ENCODE measurements at places on chromosomes 16 and 17.

DNA sequence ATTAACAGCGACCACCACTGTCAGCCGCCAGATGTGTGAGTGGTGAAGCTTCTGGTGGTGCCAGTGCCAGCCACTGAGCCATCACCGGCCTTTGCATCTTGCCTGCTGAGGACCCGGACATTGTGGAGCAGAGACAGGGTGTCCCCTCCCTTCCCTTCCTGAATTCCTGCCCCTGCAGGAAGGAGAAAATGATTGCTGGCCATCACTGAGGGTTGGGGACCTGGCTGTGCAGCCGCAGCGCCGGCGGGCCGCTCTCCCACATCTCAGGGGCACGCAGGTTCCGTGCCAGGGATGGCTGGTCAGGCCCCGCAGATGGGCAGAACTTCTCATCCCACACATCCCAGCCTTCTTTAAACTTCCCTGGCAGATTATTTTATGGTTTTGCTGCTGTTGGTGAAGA lies 56.5 kb downstream of the RPTOR start:
- DNase-seq, result no peak

DNA sequence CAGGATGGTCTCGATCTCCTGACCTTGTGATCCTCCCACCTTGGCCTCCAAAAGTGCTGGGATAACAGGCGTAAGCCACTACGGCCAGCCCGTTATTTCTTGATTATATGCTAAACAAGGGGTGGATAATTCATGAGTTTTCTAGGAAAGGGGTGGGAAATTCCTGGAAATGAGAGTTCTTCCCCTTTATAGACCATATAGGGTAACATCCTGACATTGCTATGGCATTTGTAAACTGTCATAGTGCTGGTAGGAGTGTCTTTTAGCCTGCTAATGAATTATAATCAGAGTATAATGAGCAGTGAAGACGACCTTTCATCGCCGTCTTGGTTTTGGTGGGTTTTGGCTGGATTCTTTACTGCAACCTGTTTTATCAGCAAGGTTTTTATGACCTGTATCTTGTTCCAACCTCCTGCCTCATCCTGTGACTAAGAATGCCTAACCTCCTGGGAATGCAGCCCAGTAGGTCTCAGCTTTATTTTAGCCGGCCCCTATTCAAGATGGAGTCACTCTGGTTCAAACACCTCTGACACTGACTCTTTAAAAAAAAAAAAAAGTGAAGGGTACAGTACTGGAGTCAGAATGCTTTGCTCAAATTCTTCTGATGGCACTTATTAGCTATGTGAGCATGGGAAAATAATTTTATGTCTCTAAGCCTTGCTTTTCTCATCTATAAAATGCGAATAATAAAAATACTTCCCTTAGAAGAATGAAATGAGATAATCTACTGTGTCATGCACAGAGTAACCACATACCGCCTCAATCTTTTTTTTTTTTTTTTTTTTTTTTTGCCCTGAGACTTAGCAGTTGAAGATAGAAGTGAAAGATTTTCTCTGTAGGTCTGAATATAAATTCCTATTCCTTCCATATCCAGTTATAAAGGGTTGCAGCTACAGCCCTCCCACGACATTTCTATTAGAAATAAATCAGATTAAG lies 5.1 kb upstream of the CALCOCO2 start:
- no peak for DNase-seq

DNA sequence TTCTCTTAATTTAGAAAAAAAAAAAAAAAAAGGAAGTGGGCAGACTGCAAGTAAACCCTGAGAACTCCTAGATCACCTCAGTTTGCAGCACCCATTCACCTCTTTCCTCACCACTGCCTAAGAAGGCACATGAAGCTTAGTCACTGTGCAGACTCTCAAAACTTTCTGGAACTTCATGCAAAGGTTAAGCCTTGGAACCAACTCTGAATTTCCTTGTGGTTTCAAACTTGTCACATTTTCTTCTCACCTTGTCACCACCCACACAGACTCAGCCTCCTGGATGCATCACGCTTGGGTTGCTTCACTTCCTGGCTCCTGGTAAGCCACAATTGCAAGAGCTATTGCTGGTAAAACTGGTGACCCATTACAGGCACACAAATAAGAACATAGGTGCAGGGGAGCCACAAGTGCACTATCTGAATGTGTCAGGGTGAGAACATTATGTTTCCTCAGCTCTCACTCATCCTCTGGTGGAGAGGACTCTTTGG lies 15.0 kb upstream of the CPD start:
- no peak for DNase-seq

DNA sequence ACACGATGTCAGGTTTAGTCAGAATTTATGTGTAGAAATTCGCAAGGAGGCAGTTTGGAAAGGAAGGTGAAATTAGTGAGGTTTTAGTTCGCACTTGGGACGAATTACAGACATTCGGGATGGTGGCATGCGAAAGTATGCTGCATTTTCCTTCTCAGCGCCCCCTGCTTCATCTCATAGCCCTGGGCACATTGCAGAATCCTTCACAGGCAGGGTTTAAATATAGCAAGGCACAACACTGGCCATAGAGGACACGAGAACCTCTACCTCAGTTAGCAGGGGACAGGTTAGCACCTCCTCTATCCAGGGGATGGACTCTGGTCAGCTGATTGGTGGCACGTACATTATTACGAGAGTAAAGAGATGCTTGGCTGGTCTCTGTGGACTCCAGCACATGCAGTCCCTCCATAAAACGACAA lies 47.5 kb downstream of the MAP2K6 start:
- DNase-seq, result no peak

DNA sequence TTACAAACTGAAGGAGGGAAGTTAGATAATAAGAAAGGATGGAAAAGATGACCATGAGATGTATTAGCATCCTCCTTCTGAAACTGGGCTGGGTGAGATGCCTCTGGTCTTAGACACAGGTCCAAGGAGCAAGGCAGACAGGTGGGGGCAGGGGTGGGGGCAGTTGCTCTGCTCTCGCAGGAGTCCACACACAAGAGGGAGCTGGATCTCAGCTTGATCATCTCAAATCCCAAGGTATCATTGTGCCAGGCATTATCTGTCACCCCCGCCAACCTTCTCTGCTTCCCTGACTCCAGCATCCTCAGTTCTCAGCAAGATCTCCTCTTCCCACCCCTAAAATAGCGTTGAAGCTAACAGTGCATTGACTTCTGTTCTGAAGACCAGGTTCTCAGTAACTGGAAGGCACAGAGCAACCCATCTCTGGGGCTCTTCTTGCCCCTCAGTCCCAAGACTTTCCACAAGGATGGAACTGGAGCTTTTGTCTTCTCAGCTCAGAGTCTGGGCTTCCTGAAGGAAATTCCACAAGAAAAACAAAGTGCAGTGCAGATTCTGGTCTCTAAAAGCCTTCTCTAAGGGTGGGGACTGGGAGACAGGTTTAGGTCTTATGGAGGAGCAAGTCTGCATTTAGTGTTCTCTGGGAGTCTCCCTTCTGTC lies 1.6 kb downstream of the FLOT2 start:
- DNase-seq, result no peak

DNA sequence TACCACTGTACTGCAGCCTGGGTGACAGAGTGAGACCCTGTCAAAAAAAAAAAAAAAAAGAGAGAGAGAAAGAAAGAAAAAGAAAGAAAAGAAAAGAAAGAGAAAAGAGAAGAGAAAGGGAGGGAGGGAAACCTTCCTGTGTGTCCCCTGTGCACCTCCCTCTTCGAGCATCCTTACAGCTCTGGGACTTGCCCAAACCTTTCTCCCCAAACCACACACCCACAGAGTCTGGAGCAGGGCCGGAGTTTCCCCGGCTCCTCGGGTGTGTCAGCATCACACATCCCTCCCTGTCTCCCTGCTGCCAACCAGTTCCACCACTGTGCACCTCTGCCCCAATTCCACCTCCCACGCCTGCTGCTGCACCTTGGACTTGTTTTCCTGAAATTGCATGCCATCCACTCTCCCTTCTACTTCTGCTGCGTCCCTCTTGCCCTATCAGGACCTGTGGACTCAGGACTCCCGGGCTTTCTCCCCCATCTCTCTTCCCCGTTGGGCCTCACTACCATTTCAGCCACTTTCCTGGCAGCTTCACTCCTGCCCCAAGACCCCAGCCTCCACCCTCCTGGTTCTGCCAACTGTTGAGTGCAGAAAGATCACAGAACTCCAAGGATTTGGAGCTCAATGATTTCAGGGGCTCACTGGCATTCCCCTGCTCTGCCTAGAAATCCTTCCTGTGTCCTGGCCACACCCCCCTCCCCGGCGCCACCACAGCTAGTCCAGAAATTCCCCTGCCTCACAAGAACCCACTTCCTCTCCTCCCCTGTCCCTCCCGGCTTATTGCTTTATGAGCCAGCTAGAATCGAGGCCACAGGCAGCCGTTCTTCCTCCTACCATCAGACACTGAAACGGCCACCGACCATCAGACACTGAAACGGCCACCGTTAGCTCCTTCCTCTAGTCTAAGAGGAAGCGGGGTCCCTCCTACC lies 3.7 kb upstream of the CDK3 start:
- DNase-seq, result no peak

DNA sequence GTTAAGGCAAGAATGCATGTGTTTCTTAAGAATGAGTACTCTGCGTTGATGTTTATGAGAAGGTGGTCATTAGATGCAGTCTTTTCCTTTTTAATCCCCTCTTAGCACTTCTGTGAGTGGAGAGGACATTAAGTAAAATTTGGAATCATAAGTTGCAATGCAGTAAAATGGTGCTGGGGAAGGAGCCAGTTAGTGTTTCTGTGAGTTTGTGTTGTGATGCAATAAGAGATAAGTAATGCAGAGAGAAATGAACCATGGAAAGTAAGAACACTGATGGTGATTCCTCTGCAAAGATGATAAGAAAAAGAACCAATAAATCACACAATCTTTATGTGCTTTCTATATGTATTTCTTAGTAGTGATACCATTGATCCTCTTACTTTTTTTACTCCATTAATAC lies 20.0 kb downstream of the ABHD15 start:
- no peak for DNase-seq

DNA sequence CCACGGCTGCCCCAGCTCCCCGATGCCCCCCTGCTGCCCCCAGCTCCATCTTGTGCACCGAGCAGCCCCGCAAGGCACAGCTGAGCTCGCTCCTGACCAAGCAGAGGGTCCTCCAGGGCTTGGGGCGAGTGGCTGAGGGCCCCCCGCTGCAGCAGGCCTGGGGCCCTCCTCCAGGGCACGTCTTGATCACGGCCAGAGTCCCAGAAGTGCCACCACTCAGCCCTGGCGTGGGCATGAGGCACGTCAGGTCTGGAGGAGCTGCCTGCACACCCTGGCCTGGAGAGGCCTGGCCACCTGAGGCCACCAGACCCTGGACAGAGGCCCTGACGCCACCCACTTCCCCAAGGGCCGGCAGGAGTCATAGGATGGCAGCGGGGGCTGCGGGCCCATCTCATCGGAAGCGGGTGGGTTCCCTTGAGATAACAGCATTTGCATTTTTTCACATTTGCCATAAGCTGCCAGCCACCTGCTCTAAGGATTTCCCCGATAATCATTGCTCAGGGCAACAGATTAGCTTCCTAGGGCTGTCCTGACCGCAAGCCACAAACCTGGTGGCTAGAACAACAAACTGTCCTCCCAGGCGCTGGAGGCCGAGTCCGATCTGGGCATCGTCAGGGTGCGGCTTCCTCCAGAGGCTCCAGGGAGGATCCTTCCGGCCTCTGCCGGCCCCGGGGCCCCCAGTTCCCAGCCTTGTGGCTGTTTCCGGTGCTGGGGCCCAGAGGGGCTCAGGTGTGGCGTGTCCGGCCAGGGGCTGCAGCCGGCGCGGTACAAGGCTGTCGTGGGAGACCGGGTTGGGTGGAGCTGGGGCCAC lies 23.9 kb upstream of the C1QTNF8 start:
- no peak for DNase-seq

- no peak for DNase-seq
Measured at GRCh38 chr17:45040459-45040858, 11.0 kb downstream of the DCAKD start.

- DNase-seq, result no peak
Measured at GRCh38 chr17:68505951-68506350, 6.3 kb upstream of the PRKAR1A start.

DNA sequence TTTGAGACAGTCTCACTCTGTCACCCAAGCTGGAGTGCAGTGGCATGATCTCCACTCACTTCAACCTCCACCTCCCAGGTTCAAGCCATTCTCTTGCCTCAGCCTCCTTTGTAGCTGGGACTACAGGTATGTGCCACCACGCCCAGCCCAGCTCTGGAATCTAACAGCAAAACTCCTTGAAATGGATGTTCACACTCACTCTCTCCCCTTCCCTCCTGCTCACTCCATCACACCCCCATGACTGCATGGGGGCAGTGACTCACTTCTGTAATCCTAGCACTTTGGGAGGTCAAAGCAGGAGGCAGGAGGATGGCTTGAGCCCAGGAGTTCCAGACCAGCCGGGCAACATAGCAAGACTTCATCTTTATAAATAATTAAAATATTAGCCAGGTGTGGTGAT lies 11.1 kb upstream of the TFAP4 start:
- DNase-seq, result no peak

GRCh38 chr17:51741458-51741857 lies 417.1 kb downstream of the CA10 start:
- DNase-seq, result no peak

DNA sequence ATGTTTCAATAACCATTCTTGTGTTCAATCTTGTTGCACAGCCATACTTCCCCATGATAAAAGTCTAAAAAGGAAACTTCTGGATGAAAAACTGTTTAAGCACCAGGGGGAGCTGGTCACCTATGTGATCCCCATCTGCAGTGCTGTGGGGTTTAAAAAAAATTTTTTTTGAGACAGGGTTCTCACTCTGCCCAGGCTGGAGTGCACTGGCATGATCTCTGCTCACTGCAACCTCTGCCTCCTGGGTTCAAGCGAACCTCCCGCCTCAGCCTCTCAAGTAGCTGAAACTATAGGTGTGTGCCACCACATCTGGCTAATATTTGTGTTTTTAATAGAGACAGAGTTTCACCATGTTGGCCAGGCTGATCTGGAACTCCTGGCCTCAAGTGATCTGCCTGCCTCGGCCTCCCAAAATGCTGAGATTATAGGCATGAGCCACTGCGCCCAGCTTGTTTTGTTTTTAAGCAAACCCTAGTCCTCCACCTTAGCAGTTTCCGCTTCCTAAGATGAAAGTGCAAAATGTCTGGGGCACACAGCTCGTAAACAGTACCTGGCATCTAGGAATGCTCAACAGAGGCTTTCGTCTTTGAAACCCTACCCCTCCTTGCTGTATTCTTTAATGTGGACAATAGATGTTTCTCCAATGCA lies 25.4 kb downstream of the DNAJA2 start:
- no peak for DNase-seq

DNA sequence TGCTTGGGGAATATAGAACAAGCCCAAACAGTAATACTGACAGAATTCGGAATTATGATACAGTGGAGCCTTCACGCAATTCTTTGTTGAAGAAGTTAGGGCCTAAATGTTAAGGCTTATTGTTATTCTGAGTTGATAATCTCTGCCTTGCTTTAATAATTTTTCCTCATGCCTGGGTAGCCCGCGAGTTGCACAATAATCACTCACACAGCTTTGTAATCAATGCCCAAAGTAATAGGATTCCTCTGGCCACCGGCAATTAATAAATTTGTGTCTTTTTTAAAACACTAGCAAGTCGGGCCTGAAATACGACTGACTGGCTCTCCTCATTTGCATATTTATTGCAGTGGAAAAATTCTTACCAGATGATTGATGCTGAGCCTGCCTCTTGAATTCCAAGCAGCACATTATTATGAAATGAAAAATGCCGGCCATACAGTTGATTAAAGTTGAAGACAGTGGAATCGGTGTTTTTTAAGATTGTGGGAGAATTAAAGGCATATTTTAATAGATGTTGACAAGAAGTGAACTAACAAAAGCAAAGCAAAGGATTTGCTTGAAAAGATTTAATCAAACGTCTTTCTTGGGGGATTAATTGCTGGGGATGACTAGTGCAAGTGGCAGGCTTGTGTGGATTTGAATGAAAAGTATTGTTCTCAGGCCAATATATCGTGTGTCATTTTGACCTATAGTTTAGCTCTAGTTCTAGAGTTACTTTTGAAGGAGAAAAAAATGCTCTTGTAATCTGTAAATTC lies 30.2 kb downstream of the AATF start:
- DNase-seq, result no peak

GRCh38 chr17:27609611-27610303 lies 21.2 kb upstream of the LGALS9 start:
- no peak for DNase-seq

All from NCI-H2081 treated with DMSO at 0.1 percent for 48 hours (cell line).